Right ventricle myocardium inferior (tissue), 1 donor: ENCODE measurements at places on chromosomes 11 and 22. TPM values are rescaled to one million over a fixed set of nuclear protein-coding genes. Genes with fewer than 3 reads are reported as not detected.

DNA sequence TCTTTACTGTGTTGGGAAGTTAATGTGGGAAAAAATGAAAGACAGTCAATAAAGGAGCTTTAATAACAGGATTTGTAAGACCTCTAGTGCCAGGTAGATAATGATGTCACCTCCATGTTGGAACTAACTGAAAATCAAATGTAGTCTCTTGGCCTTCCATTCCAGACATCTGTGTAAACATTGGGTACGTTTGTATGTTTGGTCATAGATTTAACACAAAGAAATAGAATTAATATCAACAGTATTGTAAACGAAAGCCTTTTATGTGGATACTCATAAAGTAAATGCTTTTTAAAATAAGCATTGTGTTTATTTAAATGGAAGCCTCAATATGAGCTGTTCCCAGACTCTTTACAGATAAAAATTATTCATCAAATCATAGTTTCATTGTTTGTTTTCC, 605.7 kb downstream of the METTL15 start:
- DNase-seq: no peak

GRCh38 chr11:87265979-87266378, 228.2 kb downstream of the TMEM135 start:
- DNase-seq: no peak

GRCh38 chr11:99934008-99934407, 753.1 kb upstream of the ARHGAP42 start:
- DNase-seq: no peak

GRCh38 chr11:43648888-43649287, 31.6 kb upstream of the HSD17B12 start:
- no peak for DNase-seq

DNA sequence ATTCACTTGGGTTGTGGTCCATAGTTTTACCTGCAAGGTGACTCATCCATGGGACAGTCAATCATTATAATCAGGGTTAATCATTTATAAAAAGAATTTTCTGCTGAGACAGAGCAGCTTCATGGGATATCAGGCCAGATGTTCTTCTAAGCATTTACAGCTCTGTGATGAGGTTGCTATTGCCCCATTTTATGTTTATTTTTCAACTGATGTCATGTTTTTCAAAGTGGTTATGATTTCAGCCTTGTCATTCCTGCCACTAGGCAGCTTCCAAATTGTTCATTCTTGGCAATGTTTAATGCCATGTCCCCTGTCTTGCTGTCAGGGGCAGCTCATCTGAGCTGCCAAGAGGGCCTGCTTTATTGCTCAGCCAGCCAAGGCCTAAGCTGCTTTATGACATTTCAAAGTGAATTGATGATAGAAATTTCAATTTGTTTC, 35.9 kb upstream of the ZBED5 start:
- no peak for DNase-seq

- no peak for DNase-seq
Observed at GRCh38 chr22:22893077-22893805, 5.6 kb downstream of the IGLL5 start.

GRCh38 chr11:117468888-117469287, 141.2 kb downstream of the CEP164 start:
- no peak for DNase-seq

DNA sequence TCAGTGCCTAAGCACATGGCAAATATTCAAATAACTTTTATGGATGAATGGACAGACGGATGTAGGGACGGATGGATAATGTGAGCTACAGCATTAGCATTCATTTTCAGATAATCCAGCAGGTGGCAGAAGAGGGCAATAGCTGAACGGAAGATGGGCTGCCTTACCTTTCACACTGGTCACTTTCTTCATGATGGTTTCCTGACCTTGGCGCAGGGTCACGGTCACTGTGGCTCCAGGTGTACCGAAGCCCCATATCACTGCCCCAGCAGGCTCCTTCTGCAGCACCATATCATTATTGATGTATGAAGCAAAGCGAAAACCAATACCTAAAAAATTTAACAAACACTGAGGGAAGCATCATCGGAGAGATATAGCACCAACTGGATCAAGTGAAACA, 4.3 kb downstream of the SIAE start:
- DNase-seq: no peak

DNA sequence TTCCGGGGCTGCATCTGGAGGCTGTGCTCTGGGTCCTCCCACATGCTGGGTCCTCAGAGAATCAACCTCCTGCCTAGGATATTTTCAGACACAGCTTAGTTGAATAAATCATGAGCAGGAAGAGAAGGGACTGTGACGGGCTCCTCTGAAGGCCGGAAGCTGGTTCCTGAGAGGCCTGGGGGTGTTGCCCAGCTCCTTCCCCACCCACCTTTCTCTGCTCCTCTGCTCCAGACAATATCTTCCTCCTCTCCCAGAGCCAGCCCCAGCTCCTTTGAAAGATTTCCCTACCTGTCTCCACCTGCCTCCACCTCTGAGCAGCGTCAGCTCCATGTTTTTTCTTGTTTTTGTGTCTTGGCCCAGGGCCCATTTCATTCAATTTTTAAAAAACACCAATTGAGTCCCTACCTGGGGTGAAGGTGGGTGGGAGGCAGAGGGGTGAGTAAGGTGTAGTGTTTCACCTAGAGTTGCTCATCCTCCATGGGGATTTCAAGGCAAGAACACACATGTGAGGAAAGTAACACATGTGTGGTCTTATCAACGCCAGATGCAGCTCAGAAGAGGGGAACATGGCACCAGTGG, 24.8 kb upstream of the THY1 start:
- DNase-seq: no peak

- no peak for DNase-seq
Observed at GRCh38 chr11:130166457-130166784, 6.8 kb downstream of the ST14 start.

DNA sequence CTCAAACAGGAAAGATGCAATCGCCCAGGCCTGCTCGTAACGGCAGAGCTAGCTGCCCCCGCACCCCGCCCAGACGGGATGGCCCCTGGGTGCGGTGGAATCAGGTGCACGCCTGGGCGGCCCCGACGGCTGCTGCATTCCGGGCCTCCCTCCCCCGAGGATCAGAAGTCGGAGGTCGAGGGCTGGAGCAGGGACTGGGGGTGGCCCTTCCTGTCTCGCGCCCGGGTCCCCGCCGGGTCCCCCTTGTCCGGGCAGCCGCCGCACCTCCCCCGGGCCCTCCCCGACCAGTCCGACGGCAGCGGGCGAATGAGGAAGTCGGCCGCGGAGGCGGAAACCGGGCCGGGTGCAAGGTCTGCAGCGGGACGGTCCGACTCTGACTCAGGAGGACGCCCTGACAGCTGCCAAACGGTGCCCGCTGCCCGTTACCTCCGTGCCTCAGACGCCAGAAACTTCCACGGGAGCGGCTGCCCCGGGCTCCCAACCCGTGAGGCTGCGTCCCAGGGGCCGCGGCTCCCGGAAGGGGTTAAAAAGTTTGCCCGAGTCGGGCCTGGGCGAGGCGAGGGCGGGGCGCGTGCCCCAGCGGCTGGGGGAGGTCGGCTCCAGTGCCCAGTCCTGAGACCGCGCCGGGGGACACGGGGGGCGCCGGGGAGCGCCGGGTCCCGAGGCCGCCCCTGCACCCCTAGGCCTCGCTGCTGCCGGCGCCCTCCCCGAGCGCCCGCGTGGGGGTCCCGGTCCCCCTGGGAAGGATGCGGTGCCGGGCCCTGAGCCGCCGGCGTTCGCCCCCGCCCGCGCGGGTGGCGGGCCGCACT, 663 bp downstream of the MYH9 start:
- peak; percentile 94 for DNase-seq

DNA sequence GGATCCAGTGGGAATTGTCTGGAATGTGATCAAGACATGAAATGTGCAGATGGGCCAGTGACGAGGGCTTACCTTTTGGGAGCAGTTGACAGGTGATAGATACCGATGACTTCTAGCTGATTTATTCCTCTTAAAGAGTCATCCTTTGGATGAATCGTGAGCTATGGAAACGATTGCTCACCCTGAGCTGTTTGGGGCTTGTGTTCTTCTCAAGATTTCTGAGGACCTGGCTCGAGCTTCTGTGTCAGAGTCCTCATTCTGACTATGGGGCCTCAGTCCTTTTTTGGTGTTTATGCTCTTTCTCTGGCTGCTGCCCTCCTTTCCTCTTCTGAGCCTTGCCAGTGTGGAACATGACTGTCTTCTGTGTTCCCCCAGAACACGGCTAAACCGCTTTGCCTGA, 11.9 kb upstream of the AMPD3 start:
- DNase-seq: no peak

- DNase-seq: peak; percentile 60
Observed at GRCh38 chr11:61334434-61335354, 1.7 kb downstream of the TKFC start.

DNA sequence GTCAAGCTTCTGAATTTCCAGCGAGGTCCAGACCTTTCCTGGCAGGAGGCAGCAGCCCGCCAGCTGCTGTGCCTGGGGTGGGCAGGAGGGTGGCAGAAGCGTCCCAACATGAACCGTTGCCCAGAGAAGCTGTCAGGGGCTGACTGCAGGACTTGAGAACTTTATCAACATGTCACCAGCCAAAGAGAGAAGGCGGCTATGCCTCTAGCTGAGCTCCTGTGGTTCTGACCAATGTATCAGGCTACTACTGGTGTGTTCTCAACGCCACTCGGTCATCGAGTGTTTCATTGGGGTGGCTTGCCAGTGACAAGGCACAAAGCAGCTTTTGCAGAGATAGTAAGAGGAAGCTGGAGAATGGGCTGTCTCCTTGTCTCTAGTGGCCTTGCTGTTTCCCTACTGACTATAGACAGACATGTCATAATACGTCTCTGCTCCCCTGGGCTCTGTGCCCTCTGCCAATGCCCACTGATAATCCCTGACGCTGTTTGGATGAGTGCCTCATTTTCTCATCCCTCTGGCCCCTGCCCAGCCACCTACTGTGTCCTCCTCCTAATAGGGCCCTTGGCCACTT, 17.6 kb upstream of the ASCC2 start:
- peak; percentile 85 for DNase-seq

DNA sequence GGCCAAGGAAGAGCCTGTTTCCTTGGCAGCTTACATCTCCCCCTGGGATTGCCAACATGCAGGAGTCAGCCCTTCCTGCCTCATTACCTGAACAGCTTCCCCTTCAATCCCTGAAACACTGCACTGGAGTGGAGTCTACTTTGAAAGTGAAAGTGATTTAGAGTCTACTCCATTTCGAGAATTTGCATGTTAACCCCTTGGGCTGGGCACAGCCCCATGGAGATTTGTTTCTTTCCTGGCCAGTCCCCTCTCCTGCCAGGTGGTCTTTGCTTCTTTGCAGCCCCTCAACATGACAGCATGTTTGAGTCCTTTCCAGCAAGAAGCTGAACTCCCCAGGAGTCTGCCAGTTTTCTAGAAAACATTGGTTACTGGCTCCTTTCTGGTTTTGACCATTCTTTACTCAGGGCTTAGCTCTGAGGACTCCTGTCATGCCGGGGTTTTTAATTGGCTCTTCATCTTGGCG, 59.9 kb downstream of the TRAF6 start:
- DNase-seq: no peak

DNA sequence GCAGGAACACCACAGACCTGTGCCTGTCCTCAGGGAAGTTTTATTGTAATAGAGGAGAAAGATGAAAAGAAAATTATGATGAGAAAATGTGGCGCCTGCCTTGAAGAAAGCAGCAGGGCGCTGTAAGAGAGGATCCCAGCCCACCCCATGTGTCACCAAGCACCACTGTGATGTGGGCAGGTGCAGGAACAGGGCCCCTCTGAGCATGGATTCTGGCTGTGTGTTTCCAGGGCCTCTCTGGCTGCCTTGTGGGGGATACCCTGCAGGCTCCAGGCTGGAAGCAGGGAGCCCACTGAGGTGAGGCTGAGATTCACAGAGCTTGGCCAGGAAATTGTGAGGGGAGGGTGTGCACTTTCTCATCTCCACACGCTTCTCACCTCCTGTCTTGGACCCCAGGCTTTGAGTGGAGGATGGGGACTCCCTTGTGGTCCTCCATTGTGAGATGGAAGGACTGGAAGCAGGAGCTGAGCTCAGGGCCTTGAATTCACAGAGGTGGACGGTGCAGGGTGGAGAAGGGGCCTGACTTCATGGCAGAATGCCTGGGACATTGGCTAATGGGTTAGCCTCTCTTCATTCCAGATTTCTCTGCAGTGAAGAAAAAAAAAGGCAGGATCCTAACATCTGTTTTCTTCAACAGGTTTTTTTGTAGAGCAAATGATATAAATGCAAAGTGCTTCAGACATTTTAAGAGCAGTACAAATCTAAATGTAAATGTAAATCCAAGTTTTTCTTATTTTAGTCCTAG, 246.6 kb upstream of the B3GAT1 start:
- DNase-seq: no peak

DNA sequence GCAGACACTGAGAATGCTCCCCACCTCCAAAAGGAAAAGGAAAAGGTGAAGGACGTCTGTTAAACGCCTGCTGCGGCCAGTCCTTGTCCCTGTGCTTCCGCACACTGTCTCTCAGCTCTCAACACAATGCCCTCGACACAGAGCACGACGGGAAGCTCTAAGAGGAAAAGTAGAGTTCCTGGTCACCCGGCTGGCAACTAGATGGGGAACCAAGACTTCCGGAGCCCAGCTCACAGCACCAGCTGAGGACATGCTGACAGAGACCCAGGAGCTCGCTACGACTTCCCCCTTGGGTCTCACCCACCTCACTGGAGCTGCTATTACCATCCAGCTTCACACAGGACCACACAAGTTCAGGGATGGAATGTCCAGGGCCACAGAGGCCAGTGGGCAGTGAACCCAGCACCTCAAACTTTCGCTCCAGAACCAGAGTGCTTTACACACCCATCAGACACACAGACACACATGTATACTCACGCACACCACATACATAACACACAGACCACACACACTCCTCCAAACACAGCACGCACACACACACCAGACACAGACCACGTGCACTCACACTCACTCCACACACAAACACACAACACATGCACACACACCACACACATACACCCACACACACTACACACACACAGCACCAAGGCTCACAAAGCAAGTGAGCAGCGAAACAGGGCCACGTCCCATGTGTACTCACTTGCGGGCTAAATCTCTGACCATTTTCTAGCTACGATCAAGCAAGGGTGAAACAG, 9.6 kb downstream of the SULT4A1 start:
- no peak for DNase-seq

DNA sequence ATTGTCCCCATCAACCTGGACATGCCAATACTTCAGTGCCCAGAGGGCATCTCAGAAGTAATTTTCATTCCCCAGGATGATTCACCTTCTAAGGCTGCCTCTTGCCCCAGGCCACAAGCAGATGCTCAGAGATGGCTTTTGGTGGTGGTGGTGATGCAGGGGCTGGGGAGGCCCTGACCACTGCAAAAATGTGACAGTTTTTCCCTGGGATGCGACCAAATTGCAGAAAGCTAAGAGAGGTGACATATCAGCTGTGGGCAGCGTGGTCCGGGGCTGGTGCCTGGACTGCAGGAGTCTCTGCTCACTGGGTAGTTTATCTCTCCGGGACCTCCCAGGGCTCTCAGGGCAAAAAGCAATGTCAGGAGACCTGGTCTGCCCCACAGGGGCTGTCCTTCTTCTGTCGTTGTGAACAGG, 39.7 kb upstream of the ACCSL start:
- no peak for DNase-seq

GRCh38 chr11:9138612-9139579, 47.5 kb upstream of the SCUBE2 start:
- no peak for DNase-seq

BSX gene
- not detected for total RNA-seq

RASGRP2 gene
- total RNA-seq: 46.8 TPM

GDPD4 gene
- total RNA-seq: not detected

KCNQ1OT1 gene
- 0.32 TPM for total RNA-seq

OR51B5 gene
- not detected for total RNA-seq

GTSE1 gene
- total RNA-seq: 0.92 TPM

PRCP gene
- 43.4 TPM for total RNA-seq

LAYN gene
- 3.7 TPM for total RNA-seq

PRODH gene
- total RNA-seq: 7.4 TPM

INS gene
- not detected for total RNA-seq

TKFC gene
- total RNA-seq: 12.3 TPM

RBM4B gene
- total RNA-seq: 14.0 TPM
